Pons (tissue), 1 donor: ENCODE measurements at places on chromosomes 1 and 21.

GRCh38 chr1:42170779-42171621, 6.5 kb upstream of the GUCA2A start:
- DNase-seq, result no peak

- DNase-seq, result peak; percentile 55
These were observed at the start of gene HENMT1 for GRCh38 chr1:108661030-108661609. Gene HENMT1 (minus strand): TSS chr1:108661093. CDS start chr1:108659884, 1,209 bp downstream.

GRCh38 chr1:210311726-210312493, 16.8 kb upstream of the HHAT start:
- no peak for DNase-seq

DNA sequence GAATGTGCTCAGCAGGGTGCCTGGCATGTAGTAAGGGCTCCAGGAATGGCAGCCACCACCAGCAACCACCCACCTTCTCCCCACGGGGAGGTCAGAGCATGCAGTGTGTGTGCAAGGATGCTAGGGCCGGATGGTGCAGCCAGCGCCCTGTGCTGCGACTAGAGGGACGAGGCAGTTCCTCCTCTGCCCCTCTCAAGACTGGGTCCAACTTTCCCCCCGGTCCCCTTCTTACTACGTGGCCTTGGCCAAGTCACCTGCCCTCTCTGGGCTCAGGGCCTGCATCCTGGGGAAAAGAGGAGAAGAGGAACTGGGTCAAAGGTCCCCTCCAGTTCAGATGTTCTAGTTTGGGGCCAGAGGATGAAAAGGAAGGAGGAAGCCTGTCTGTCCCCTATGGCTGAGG, 71.6 kb upstream of the TARDBP start:
- DNase-seq, result no peak

DNA sequence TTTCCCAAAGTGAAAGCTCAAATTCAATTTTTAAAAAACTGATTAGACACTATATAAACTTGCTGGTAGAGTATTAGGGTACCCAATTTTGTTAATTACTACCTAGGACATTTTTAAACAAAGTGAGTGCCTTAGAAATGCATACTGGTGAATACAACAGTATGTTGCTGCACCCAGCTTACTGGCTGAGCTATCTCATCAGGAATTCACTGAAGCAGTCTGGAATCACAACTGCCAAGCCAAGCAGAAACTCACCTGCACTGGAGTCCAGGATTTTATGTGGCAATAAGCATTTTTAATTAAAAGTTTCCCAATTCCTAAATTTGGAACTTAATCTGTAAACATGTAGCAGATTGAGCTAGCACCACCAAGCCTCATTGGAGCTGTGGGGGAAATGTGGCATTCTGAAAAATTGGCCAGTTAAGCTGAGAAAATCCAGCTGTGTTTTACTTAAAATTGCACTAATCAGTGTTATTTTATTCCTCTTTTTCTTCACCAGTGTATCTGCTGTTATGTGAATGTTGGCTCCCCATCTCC, 61.8 kb downstream of the CLEC20A start:
- no peak for DNase-seq

GRCh38 chr1:44834328-44834727, 8.7 kb downstream of the PTCH2 start:
- DNase-seq, result no peak

DNA sequence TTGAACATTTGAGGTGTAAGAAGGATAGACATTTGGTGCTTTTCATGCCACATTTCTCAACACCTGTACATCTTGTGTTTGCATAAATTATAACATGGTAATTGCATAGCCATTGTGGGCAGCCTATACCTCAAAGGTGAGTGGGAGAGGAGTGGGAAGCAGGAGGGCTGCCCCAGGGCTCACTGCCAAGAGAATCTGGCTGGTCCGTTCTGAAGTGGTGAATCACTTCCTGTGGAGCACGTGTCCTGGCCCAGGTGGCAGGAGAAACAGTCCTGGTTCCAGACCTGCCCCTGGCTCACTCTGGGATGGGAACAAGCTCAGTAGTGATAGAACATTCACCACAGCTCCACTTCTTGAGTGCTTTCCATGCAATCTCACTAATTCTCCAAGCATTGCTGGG, 11.6 kb upstream of the OLFML2B start:
- no peak for DNase-seq

DNA sequence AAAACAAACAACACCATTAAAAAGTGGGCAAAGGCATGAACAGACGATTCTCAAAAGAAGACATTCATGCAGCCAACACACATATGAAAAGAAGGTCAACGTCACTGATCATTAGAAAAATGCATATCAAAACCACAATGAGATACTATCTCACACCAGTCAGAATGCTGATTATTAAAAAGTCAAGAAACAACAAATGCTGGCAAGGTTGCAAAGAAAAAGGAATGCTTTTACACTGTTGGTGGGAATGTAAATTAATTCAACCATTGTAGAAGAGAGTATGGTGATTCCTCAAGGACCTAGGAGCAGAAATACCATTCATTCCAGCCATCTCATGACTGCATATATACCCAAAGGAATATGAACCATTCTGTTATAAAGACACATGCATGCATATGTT, 419.6 kb downstream of the NEGR1 start:
- DNase-seq, result no peak

DNA sequence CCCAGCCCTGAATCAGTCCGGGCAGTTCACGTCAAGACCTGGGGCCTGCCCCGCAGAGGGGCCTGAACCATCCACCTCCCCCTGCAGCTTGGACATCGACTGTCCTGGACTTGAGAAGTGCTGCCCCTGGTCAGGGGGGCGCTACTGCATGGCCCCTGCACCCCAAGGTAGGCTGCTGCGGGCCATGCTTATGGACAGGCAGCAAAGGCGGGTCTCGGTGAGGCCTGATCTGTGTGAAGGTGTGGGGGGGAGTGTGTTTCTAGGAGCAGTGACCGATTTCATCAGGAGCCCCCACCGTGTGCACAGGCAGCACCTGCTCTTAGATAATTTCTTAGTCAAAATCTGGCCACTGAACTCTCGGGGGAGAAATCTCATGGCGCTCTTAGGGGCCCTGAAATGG, 13.0 kb downstream of the UMODL1 start:
- no peak for DNase-seq

- no peak for DNase-seq
These were observed 158.5 kb downstream of the DNM3 start for GRCh38 chr1:171999756-172000155.
